ENCODE measurements at places on chromosomes 5 and 9.
A peak's percentile ranks its signal among the peaks of the same experiment; 100 is the strongest.

DNA sequence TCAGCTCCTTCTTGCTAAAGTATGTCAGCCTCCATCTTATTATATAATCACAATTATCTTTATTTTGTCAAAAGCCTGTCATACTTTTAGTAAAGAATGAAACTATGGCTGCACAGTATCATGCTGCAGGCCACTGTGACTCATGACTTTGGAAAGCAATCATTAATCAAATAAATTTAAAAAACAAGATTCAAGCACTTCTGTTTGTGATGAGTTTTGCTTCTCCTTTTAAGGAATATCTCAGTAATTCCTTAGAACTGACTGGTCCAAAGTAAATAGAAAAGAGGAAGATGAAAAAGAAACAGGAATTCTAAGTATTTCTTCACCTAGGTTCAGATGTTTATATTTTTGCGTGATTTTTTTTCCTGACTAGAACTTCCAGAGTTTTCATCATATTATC lies 83.1 kb downstream of the EDIL3 start:
- no peak for DNase-seq

DNA sequence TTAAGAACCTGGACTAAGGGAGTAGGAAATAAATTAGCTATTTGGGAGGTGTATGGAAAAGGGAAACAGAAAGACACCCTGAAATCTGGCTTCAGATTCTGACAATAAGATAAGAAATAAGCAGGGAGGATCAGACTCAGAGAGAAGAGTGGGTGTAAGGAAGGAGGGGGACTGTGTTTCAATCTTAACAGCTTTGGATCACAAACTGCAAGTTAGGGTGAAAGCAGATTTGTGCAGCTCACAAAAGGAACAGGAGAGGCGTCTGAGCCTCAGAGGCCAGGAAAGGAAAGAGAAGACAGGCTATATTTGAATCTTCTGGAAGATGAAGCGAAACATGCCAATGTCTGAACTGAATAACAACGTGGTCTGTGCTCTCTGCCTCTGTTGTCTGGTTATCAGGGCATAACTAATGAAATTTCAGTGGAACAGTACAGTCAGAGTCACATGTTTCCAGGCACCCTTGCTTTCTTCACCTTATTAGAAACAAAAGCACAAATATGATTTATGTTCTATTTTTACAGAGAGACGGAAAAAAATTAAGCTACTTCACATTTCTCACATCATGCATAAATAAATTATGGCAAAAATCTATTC lies 26.6 kb downstream of the SGTB start:
- no peak for DNase-seq

- no peak for DNase-seq
These were observed 171.8 kb downstream of the OLFM1 start for GRCh38 chr9:135259273-135259672.

DNA sequence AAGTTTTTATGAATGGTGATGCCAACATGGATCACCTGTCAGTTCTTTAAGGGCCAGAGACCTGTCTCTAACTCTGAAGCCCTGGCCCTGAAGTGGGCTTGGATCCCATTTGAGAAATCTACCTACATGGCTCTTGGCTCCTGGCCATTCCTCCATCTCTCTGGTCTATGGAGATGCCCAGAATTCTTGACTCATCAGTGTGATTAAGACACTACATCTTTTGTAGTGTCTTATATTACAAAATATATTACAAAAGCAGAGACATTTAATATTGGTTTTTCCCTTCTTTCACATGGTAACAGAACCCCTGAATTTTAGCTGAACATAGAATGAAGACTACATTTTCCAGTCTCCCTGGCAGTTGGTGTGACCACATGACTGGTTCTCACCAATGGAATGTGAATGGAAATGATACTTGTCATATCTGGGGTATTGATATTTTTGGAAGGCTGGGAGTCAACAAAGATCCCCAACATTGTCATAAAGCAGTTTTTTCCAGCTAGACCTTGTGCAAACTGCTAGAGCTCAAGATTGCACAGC lies 198.3 kb downstream of the SREK1 start:
- no peak for DNase-seq

- no peak for DNase-seq
These were observed 40.5 kb upstream of the SH3PXD2B start for GRCh38 chr5:172494630-172495505.

- no peak for DNase-seq
These were observed 231.3 kb downstream of the ATPSCKMT start for GRCh38 chr5:10018201-10019069.

GRCh38 chr5:135214897-135215616 lies 181.0 kb upstream of the PITX1 start:
- DNase-seq = no peak

DNA sequence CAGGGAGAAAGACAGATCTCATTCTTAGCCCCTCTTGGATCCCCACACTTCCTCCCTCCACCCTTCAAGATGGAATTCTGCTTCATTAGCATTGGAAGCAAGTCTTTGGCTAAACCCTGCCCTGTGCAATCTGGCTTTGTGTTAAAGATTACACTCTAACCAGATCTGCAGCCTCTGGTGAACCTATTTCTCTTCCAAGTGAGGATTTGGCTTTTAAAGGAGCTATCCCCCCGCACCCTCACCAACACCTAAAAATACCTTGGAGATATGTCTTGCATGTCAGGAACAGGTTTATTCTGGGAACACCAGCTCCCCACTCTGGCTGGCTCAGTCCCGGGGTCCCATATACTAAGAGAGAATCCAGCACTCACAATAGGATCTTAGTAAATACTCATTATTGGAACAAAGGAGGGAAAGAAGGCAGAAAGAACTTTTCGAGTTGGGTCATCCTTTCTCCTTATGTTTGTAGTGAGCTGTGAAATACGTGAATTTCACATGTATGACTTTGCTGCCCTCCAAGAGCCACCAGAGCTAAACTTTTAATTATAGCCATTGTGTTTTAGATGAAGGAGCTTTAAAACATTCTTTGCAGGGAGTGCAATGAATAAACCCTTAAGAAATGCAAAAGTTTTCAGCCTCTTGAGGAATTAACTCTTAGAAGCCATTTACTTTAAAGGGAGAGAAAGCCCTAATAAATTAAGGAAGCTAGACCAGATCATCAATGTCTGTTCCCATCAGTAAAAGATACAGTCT lies 53.7 kb upstream of the HRH2 start:
- no peak for DNase-seq

DNA sequence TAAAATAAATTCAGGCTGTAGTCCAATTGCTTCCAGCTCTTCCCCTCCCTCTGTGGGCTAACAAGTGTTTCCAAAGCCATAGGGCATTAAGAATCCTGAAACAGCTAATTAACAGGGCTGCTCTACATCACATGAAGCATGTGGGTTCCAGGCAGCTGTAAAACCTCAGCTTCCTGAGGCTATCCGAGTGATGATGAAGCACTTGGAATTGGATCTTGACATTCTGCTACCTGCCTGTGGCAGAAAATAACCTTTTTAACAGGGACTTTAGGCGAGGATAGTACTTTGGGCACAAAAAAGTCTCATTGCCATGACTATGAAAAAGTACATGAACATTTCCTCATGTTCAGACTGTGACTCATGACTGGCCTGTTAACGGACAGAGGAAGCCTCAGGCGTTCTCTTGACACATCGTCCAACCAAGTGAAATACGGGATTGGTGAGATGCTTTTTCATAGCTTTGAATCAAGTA lies 107.2 kb downstream of the PDE4D start:
- DNase-seq = no peak

DNA sequence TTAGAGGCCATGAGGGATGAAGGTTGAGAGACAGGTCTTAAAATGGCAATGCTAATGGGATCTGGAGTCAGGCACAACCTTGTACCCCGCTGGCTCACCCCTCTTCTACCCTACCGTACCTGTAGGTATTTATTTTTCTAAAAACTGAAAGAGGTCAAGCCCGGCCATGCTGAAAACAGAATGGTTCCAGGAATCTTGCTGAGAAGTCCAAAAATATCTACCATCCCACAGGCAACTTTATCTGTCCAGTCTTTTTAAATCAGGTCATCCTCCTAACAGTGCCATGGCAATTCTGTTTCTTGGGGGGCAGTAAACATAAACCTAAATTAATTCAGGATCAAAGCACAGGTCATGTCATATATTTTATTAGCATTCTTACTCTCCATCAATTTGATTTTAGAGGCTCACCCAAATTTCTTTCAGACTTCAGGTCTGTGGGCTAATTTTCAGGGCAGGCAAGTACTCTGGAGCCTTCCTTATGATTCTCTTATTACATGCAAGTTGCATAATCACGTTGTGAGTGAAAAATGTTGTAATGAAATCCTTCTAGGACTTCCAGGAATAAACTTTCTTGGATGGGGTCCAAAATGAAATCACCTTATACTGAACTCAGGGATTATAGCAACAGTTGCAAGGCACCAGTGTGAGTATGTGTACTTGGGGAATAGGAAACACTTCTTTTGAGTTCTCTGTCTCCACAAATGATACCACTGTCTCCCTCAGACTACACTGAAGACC lies 102.7 kb upstream of the NREP start:
- DNase-seq = no peak

DNA sequence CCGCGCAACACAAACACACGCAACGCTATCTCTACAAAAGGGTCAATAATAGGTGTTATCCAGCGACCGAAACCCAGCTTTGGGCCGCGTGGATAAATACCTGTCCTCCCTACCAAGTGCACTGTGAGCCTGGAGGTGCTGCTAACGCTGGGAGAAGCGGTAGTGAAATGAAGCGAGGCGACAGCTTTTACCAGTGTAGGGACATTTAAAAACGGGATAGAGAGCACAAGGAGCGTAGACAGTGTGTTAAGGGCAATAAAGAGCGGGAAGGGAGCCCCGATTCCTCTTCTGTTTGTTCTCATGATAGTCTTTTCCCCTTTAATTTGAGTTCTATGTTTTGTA lies 421 bp upstream of the DEPDC1B start:
- DNase-seq = no peak

- no peak for DNase-seq
These were observed 33.6 kb upstream of the IRX4 start for GRCh38 chr5:1916041-1917001.

DNA sequence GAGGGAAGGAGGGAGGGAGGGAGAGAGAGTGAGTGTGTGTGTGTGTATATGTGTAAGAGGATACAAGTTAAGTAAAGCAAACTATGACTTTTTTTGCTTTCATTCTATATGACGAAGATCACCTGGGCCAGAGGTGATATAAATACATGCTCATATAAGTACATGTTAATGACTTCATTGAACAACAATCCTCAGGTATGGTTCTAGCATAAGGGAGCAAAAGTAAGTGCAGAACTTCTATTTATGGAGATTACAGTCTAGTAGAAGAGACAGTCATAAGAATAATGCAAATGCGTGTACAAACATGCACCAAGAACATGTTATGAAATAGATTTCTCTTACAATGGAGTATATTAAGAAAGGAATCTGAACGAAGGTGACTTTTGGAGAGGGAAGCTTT lies 1804.0 kb downstream of the MAT2B start:
- no peak for DNase-seq

- peak; percentile 67 for DNase-seq
These were observed 4.0 kb upstream of the TMEM250 start for GRCh38 chr9:136122425-136123383.

- no peak for DNase-seq
These were observed 63.0 kb upstream of the CTSL start for GRCh38 chr9:87662808-87663528.

- DNase-seq = no peak
These were observed 1383.5 kb downstream of the PTPRD start for GRCh38 chr9:9229269-9229668.

DNA sequence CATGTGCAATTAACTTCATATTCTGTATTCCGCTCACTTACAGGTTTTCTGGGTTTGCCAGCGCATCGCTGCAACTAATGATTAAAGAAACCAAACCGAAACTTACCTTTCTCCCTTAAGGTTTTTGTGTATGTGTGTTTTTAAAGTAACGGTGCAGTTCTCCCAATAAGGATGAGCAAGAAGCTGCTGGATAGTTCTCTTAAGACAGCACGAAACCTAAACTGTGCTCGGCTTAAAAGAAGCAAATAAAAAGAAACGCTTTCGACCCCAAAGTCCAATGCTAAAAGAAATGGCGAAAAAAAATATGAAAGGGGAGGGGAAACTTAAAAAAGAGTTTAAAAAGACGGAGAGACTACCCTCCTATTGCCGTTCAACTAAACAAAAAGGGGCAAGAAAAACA lies 340 bp downstream of the ELAVL2 start:
- DNase-seq = no peak

DNA sequence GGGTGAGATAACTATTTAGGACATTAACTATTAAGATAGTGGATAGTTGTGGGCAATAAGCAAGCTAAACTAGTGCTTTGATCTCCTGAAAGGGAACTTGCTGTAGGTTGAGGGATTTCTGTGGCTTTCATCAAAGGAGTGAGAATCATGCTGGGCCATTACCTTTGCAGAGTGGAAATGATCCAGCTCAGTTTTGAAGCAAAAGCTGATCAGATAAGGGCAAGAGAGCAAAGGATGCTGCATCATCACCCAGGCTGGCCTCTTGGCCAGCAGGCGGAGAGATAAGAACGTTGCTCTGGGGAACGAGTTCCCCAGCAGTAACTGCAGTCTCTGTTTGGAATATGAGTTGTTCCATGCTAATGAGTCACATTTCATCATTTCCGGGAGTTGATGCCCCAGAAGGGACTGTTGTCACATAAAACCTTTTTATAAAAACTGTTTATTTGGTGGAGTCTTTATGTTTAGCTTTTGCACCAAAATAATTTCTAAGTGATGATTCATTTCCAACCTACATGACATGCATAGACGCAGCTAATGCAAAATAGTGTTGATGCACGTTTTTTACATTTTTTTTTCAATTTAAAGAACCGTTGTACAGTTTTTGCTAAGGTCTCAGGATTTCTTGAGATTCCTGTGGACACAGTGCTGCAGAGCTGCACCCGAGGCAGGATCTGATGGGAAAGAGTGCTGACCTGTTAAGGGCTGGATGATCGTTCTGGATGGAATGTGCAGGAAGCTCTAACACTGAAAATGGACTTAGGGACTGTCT lies 99.3 kb downstream of the ACTBL2 start:
- DNase-seq = no peak

DNA sequence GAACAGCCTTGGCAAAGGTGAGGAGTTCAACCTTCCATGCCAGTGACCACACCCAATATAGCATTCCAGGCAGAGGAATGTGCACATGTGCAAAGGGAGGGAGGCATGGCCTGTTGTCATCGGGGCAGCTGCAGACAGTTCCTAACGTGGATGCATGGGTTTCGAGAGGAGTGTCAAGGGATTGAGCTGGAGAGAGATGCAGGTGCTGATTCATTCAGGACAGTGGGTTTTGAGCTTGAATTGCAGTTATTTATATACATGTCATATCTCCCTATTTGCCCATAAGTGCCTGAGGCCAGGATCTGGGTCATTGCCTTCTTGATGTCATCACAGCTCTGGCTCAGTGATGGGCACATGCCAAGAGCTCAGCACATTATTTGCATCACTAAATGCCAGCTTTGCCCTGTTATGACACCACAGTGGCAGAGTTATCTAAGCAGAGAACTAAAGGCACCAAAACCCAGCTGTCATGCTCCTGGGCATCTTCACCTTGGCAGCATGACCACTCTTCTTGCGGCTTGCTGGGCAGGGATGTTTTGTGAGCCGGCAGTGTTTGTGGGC lies 278.0 kb downstream of the NTRK2 start:
- no peak for DNase-seq

DNA sequence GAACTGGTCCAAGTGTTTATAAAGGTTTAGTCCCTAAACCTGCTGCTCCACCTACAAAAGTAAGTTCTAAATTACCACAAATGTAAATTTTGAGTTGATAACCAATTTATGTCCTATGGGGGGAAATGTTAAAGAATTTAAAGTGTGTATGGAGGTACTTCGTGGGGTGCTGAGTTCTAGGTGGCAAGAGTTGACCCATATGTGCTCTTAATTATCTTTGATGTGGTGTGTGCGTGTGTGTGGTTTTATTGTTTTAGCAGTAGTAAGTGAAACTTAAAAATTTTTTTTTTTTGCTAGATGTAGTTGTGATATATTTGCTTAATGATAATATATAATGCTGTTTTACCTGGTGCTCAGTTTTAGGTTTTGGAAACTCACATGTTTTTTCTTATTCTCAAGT lies 72.6 kb downstream of the GPBP1 start:
- peak; percentile 25 for DNase-seq

Data from CD8-positive, alpha-beta memory T cell (primary cell).